Activated CD8-positive, alpha-beta memory T cell treated with anti-CD3 and anti-CD28 coated beads, Interleukin-2, amount 10 ng/mL, durations not matched to agents 7 days and 5 days (primary cell): ENCODE measurements at places on chromosomes 12 and 14.

GRCh38 chr12:109743076-109743910 lies 29.7 kb downstream of the FAM222A start:
- DNase-seq = no peak

DNA sequence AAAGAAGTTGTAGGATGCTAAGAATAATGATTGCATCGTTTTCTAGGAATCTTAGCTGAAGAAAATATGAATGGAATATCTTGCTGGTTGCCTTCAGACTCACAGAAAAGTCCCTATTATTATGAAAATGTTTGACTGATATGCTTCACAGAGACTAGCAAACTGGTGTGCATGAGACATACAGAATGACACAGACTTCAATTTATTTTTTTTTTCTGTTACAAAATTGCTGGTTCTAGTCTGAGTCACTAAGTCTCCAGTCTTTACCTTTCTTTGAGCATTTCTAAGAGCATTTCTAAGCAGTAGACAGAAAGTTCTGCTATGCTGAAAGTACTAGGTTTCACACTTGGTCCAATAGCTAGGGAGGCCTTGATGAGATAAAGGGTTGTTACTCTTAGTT lies 377.6 kb upstream of the ATP2B1 start:
- DNase-seq = no peak

GRCh38 chr14:28758253-28758884 lies 8.2 kb upstream of the FOXG1 start:
- DNase-seq = no peak

DNA sequence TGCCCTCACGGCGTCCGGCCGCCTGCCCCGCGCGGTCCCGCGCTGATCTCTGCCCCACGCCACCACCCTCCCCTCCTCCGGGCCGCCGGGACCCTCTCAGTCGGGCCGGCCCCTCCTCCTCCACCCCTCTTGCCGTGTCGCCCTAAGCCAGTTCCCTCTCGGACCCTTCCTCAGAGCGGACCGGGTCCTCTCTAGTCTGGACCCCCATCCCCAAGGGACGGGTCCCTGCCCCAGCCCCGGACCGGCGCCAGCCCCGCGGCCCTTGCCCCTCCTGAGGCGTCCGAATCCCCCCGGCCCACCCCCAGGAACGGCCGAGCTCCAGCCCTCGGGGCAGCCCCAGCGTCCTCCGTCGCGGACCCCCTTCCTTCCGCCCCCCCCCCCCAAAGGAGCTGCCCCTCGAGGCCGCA lies 485 bp downstream of the PPP4R4 start:
- no peak for DNase-seq

DNA sequence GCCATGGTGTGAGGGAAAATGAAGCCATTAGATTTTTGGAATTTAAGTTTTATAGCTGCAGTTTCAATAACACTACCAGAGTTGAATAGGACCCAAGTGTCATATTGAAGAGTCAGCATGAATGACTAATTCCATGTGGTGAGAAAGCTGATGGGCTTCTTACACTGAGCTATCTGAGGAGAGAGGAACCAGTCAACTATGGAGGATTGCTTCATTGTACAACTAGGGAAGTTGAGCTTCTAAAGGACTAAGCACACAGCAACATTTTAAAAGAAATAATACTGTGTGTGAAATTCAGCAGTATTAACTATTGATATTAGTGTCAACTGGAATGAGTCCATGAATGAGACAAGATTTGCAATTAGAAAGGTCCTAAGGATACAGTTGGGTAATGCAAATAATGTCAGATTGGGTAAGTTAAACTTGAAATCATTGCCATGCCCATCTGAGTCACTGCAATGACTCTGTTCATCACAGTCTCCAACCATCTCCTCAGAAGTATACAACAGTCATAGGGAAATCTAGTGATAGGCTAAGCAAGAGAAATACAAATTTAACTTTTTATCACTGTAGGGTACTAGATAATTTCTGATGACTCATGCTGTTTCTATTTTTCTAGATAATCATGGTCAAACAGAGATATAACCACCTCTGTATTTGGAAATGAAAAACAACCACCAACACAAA lies 394.2 kb downstream of the FSCB start:
- DNase-seq = no peak

- DNase-seq = no peak
Observed at GRCh38 chr14:51211149-51211548, 28.9 kb upstream of the TMX1 start.

GRCh38 chr14:31692376-31692781 lies 131.2 kb downstream of the NUBPL start:
- DNase-seq = no peak

- no peak for DNase-seq
Observed at GRCh38 chr12:92585115-92585727, 117.6 kb upstream of the PLEKHG7 start.

DNA sequence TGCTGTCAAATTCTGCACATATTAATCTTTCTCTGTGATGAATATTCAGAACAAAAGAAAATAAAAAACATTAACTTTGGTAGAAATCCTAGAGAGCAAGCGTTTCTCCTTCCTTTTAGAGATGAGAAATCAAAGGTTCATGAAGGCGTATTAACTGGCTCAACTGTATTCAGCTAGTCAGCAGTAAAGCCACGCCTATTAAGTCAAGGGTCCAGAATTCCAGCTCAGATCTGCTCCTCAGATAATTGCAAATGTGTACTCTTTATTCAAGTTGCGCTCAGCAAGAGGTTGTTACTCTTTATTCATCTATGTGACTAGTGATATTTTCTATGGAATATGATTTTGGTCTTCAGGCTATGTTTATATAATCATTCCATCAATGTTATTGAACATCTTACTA lies 13.1 kb upstream of the POC1B start:
- no peak for DNase-seq

- no peak for DNase-seq
Observed at GRCh38 chr12:93413064-93413463, 28.7 kb downstream of the UBE2N start.

GRCh38 chr12:38541849-38542248 lies 225.3 kb downstream of the ALG10B start:
- DNase-seq = no peak

DNA sequence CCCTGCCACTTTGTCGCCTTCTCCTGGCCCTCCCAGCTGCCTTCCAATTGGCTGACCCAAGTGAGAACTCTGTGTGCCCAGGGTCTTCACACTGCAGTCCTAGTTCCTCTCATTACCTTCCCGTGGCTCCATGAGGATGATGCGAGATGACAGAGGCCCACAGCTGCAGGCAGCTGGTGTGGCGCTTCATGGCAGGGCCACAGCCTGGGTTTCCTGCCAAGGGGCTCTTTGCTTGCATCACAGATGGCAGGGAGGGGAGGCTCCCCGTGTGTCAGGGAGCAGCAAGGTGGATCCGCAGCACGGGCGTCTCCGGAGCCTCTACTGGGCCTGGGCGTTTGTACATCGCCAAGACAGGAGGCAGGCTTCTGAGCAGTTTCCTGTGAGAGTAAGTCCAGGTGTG lies 28.9 kb downstream of the DEGS2 start:
- no peak for DNase-seq

DNA sequence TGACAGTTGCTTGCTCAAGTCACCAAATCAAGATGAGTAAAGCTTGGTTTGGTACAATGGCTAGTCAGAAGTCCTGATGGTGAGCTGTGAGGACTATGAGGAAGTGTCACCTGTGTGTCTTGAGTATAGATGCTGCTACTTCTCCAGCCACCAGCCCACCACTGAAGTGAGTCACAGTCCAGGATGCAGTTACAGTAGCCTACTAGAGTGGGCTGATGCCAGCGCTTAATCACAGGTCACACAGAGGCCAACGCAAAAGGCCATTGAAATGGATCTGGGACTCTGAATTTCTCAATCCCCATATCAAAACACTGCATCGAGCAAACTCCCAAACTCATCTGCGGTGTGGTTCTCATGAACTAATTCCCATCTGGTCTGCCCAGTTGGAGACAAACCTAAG lies 223.1 kb downstream of the ANO6 start:
- no peak for DNase-seq

DNA sequence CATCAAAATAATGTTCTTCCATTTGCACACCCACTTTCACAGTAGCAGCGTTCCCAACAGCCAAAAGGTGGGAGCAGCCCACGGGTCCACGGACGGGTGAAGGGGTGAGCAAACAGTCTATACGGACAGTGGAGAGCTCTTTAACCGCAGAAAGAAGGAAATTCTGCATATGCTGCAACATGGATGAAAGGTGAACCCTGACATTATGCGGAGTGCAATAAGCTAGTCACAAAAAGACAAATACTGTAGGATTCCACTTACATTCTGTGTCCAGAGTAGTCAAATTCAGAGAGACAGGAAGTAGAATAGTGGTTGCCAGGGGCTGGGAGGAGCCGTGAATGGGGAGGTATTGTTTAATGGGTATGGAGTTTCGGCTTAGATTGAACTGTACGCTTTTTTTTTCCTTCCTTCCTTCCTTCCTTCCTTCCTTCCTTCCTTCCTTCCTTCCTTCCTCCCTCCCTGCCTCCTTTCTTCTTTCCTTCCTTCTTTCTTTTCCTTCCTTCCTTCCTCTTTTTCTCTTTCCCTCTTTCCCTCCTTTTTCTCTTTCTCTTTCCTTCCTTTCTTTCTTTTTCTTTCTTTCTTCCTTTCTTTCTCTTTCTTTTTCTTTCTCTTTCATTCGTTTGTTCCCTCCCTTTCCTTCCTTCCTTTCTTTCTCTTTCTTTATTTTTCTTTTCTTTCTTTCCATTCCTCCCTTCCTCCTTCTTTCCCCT lies 15.8 kb upstream of the ANKRD9 start:
- DNase-seq = peak; percentile 74

DNA sequence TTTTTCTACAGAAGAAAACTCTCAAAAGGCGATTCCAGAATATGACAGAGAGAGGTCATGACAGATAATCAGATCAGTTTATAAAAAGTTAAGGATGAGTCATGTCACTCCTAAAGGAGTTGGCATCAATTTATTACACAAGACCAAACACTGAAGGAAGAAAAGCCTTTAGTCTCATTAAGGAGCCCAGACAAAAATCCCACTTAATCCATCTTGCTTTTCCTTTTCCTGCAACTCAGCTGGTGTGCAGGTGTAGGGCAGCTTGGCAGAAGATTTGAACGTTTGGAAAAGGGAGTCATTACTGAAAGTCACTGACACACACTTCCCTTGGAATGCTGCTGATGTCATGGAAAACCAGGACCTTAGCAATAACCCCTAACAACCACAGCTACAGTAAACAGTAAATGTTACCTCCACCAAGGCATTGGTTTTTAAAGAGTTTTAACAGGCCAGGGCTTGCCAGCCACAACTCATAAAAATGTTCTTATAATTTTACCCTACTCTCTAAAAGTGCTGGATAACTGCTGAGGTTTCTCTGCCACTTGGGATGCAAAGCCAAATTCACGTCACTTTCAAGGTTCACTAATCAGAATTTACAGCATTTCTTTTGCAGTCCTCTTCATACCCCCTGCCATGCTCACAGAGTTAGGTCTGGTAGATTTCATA lies 320.6 kb downstream of the RAD51B start:
- DNase-seq = no peak

GRCh38 chr12:109735825-109736551 lies 22.4 kb downstream of the FAM222A start:
- no peak for DNase-seq
